Esophagus squamous epithelium (tissue), 5 donors: ENCODE measurements at places on chromosomes 1 and 21. TPM values are rescaled to one million over a fixed set of nuclear protein-coding genes. Genes with fewer than 3 reads are reported as not detected.

Gene SGIP1
- total RNA-seq, result not detected

Gene MTF1
- 12.5 TPM for total RNA-seq

Gene CDCA8
- total RNA-seq, result 5.5 TPM

Gene CD247
- 0.68 TPM for total RNA-seq

Gene NTNG1
- total RNA-seq, result not detected

Gene CLEC20A
- not detected for total RNA-seq

Gene WNT4
- 4.8 TPM for total RNA-seq

Gene SNRNP40
- total RNA-seq, result 53.4 TPM

Gene PLEKHG5
- 24.3 TPM for total RNA-seq

Gene GLUL
- 1,052 TPM for total RNA-seq

Gene CFHR5
- not detected for total RNA-seq

Gene FAM110D
- 0.23 TPM for total RNA-seq

Gene IARS2
- 43.6 TPM for total RNA-seq

Gene GJA8
- total RNA-seq, result not detected

DNA sequence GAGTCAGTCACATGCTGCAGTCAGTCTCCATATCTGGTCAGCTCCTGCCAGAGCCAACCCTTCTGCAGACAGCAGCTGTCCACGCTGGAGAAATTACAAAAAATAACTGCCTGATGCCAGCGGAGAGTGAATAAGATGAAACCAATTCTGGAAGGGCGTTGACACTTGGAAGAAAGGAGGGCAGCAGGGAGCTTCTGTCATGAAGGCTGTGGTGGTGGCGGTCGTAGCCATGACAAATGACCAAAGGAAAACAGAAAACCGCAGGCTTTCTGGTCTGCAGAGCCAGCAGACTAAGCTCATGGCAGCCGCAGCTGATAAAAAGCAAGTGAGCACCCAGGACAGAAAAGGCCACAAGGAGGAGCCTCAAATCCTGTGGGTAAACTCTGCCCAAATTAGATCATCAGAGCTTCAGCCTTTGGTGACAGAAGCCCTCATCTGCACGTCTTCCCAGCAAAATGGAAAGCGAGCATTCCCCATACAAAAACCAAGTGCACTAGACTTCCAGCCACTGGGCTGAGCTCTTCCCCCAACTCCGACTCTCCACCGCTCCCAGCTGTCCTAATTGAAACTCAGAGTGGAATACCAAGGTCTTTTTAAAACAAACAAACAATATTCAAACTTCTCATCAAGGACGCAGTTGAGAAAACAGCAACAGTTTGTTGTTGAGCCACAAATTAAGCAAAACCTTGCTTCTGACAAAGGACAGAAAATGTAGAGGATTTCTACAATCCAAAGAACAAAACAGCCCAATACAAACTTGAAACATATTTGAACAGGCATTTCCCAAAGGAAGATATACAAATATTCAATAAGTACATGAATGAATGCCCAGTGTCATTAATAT, 28.7 kb downstream of the RSPH1 start:
- no peak for DNase-seq

- DNase-seq, result no peak
These were observed 8.2 kb upstream of the RCSD1 start for GRCh38 chr1:167621780-167622313.

- no peak for DNase-seq
These were observed 18.7 kb upstream of the GALNT2 start for GRCh38 chr1:230048322-230048721.

- DNase-seq, result no peak
These were observed 16.7 kb downstream of the SHISA4 start for GRCh38 chr1:201905234-201905890.

- no peak for DNase-seq
These were observed 22.9 kb upstream of the DISC1 start for GRCh38 chr1:231603598-231604275.

DNA sequence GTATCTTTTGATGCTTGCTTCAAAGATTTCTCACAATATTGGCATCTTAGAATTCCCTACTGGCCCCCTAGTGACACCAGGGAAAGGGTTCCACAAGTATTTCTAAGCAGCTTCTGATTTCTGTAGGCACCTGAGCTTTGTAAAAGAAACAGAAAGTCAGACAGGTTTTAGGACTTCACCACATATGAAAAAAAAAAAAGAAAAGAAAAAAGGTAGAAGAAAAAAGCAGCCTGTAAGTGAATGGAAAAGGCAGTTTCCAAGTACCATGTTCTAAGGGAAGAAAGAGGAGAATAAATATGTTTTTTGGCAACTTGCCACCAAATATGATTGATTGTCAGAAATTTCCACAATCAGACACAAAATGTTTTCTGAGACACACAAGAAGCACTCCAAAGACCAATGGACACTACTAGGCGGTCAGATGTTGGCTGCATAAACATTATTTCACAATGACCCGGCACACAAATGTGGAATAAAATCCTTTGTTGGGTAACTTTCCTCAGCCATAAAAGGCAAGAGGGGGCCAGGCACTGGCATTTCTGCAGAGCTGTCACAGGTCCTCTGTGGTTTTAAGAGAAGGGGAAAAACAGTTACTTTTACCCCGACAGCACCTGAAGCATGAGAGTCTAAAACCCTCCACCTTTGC, 12.7 kb upstream of the CPLANE2 start:
- no peak for DNase-seq

- DNase-seq, result no peak
These were observed 14.7 kb downstream of the NAV1 start for GRCh38 chr1:201553496-201554189.

GRCh38 chr1:78683079-78683478, 33.4 kb downstream of the IFI44 start:
- no peak for DNase-seq

- DNase-seq, result no peak
These were observed 6.6 kb downstream of the TBX19 start for GRCh38 chr1:168287237-168287664.

- no peak for DNase-seq
These were observed 31.3 kb upstream of the SMYD2 start for GRCh38 chr1:214249651-214250050.

GRCh38 chr1:201072922-201073321, 39.3 kb downstream of the CACNA1S start:
- no peak for DNase-seq

DNA sequence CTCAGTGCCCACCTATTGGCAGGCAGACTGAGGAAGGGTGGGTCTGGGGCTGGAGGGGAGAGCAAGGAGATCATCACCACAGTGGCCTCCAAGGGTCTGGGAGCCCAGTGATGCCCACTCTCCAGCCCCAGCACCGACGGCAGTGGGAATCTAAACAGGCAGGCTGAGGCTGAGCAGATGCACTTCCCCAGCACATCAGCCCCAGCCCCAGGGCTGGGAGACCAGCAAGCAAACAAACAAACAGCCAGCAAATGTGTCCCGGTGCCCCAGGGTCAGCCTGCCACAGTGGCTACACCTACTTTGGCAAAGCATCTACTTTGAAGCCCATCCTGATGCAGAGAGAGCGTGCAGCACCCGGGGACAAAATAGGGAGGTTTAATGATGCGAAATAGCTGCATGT, 216.3 kb upstream of the ZC3H12A start:
- DNase-seq, result no peak

- no peak for DNase-seq
These were observed 7.5 kb upstream of the C2CD2 start for GRCh38 chr21:41961282-41961701.

GRCh38 chr1:172354291-172355274, 65.9 kb upstream of the C1orf105 start:
- DNase-seq, result no peak

GRCh38 chr21:45496151-45496967, 45.9 kb downstream of the SLC19A1 start:
- DNase-seq, result no peak

DNA sequence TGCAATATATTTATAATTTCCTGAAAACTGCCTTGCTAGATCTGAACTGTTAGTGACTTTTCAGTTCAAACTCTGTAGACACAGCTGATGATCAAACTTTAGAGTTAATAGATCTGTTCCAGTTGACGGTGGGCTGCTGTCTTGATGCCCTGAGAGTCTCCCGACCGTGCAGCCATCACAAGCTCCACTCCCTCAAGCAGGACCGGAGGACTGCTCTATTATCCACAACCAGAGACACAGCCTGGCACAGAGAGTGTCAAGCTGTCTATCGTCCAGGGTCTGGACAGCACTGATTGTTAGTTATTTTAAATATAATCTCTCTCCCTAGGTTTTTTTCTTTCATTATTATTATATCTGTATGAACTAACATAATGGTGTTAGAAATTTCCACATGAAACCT, 8.0 kb downstream of the CHODL start:
- no peak for DNase-seq

DNA sequence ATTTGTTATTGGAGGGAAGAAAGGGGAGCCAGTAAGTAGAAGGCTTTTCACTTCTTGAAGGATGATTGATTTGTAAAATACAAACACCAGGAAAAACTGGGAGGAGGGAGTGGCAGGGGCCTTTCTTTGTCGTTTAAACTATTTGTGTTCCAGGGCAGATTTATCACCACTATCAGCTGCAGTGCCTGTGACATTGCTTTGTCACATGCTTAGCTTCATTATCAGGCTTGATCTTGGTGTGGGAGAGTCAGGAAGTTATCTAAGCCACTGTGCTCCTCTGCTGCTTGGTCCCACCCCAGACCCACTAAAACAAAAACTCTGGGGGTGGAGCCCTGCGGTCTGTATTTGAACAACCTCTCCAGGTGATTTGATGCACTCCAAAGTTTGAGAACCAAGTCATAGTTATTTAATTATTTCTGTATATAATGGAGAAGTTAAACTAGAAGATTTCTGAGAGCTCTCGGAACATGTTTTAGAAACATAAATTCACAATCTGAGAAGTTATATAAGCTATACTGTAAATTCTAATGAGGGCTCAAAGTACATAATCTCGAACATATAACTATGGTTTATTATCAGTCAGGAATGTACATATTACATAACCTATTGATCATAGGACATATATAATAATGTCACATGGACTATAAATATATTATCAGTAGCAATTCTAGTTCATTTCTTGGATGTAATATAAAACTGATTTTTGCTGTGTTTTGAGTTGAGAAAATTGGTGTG, 87.9 kb downstream of the CDC14A start:
- no peak for DNase-seq

DNA sequence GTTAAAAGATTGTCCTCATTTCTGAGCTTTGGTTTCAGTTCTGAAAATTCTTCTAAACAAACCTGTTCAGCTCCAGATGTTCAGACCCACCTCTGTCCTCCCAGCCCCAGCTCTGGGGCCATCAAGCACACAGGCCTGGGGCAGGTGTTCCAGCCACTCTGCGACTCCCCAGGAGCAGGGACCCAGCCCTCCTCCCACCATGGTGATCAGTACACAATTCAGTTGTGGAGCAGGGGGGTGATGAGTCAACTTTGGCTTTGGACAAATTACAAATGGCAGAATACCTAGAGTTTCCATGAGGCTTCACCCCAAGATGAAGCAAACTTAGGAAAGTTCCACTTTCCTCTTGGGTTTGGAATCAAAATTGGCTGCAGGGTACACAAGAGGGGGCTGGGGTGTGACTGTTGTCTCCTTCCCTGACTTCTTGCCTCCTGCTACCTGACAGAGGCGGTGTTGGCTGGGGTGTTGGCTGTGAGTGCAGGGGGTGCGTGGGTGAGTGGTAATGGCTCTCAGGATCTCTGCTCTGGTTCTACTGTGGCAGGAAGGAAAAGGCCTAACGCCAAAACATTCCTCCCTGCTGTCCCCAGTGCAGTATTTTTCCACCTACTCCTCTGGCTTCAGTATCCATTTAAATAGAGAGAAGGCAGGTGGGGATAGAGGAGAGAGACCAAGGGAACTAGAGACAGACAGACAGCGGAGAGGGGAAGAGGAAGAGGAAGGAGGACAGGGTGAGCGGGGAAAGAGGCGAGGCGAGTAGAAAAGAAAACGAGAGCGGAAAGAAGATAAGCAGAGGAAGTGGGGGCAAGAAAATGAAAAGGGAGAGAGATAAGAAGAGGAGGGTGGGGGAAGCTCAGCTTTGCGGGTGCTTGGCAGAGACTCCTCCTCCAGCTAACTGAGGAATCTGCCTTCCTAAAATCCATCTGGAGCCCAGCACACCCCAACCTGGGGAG, 20.6 kb upstream of the LRRN2 start:
- no peak for DNase-seq

GRCh38 chr1:204971517-204972336, 71.3 kb upstream of the CNTN2 start:
- DNase-seq, result no peak
